ENCODE measurements at places on chromosomes 7 and 10. TPM values are rescaled to one million over a fixed set of nuclear protein-coding genes. Genes with fewer than 3 reads are reported as not detected.

Gene SRRM3
- 0.98 TPM for total RNA-seq

Gene SMARCD3
- 17.6 TPM for total RNA-seq

Gene TACC2
- 3.7 TPM for total RNA-seq

Gene BEND7
- 1.5 TPM for total RNA-seq

Gene GPR37
- total RNA-seq = not detected

Gene EVX1
- not detected for total RNA-seq

Gene SP8
- total RNA-seq = not detected

Gene CACNB2
- total RNA-seq = 12.5 TPM

Gene NRCAM
- 0.78 TPM for total RNA-seq

Gene ADAP1
- total RNA-seq = 1.2 TPM

Gene EPDR1
- 15.1 TPM for total RNA-seq

Gene PODXL
- total RNA-seq = 14.7 TPM

Gene CALY
- not detected for total RNA-seq

Gene SPDYE5
- not detected for total RNA-seq

Gene UTF1
- not detected for total RNA-seq

Gene CPEB3
- 0.59 TPM for total RNA-seq

Gene CEP41
- total RNA-seq = 6.6 TPM

Gene FAM25G
- not detected for total RNA-seq

Gene ZNF425
- total RNA-seq = 2.2 TPM

Gene SLC35G1
- 4.7 TPM for total RNA-seq

Gene WASHC2A
- 37.1 TPM for total RNA-seq
